ENCODE measurements at places on chromosomes 2 and 18.
A peak's percentile ranks its signal among the peaks of the same experiment; 100 is the strongest.

GRCh38 chr18:8283891-8284585 lies 325.2 kb upstream of the RAB12 start:
- DNase-seq: no peak

DNA sequence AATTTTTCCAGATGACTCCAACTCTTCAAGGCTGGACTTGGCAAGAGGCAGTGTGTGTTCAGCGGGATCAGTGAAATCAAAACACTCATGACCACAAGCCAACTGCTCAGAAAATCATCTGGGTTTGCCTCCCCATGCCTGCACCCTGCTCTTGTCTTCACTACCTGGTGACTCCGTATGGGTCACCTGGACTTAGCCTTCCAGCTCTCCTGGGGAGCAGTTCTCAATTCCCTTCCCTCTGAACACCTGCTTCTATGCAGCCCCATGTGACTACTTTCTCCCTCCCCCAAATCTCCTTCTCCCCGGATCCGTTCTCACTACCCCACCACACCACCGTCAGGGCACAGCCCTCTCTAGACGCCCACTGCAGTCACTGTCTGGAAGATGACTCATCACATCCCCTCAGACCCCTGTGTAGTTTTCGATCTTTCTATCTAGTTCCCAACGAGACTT lies 130.2 kb upstream of the ID2 start:
- peak; percentile 25 for DNase-seq

- no peak for DNase-seq
Measured at GRCh38 chr2:229675569-229675968, 38.8 kb downstream of the DNER start.

DNA sequence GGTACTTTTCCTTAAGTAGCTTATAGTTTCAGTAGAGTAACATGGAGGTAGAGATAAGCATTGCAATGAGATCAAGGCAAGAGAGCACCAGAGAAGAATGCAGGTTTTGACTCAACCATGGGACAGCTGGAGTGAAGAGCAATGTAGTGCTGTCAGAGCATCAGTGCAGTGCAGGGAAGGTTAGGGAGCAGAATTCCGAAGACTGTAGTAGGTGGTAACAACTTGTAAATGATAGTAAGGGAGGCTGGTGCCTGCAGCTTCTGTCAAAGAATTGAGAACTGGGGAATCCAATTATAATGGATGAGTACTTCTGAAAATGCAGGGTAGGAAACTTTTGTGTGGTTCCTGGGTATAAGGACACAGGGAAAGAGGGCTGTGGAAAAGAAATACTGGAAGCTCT lies 183.2 kb downstream of the KCNS3 start:
- no peak for DNase-seq

GRCh38 chr18:59075923-59076322 lies 63.8 kb upstream of the SEC11C start:
- no peak for DNase-seq

DNA sequence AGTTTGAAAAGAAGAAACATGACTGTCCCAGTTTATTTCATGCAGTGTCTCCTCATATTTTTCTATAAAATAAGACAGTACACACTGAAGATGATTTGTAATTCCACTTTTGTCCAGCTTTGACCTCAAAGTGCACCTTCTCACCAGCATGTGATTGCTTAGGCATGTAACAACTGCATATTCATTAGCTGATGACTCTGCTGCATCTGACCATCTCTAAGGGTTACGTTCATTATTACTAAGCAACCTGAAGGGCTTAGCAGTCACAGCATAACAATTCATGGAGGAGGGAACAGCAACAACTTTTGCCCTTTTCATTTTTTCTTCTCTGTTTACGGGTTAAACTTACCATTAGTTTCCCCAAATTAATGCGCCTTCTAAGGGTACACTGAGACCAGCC lies 330.6 kb upstream of the PIK3C3 start:
- no peak for DNase-seq

- peak; percentile 29 for DNase-seq
Measured at GRCh38 chr2:231621051-231621879, 28.6 kb downstream of the TEX44 start.

DNA sequence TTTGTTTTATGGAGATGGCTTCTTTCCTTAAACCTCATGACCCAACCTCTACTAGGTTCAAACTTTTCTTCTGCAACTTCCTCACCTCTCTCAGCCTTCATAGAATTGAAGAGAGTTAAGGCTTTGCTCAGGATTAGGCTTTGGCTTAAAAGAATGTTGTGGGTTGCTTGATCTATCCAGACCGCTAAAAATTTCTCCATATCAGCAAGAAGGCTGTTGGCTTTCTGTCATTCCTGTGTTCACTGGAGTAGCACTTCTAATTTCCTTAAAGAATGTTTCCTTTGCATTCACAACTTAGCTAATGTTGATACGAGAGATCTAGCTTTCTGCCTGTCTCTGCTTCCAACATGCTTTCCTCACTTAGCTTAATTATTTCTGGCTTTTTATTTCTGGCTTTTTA lies 58.1 kb upstream of the KYNU start:
- no peak for DNase-seq

- no peak for DNase-seq
Measured at GRCh38 chr2:147026664-147027295, 818.0 kb upstream of the ACVR2A start.

DNA sequence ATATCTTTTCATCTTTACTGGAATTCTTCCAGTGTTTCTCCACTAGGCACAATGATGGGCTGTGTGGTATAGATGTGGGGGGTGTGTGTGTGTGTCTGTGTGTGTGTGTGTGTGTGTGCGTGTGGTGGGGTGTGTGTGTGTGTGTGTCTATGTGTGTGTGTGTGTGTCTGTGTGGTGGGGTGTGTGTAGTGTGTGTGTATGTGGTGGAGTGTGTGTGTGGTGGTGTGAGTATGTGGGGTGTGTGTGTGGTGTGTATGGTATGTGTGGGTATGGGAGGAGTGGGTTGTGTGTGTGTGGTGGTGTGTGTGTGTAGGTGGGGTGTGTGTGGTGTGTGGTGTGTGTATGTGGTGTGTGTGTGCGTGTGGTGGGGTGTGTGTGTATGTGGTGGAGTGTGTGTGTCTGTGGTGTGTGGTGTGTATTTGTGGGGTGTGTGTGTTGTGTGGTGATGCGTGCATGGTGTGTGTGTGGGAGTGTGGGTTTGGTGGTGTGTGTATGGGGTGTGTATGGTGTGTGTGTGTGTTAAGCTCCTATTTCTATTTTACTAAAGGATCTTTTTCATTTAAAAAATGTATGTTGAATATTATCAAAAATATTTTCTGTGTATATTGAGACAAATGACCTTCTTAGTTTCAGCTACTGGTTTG lies 84.2 kb downstream of the IRS1 start:
- DNase-seq: no peak

- no peak for DNase-seq
Measured at GRCh38 chr2:228469721-228470120, 288.2 kb upstream of the SPHKAP start.

DNA sequence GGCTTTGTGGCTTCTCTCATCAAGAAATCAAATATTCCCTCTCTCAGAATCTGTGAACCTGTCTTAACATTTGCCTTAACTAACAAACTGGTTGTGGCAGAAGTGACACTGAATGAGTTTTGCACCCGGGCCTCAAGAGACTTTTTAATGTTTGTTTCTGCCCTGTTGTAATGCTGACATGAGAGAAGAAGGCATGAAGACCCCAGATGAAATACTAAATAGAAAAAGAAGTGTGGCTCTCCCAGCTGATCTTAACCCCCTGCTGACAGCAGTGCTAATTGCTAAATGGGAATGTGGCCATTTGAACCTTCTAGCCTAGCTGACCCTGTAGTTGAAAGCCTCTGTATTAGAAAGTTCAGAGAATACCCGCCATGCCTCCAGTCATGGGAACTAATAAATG lies 261.2 kb downstream of the CTNNA2 start:
- DNase-seq: no peak

- no peak for DNase-seq
Measured at GRCh38 chr2:30798536-30798991, 8.7 kb downstream of the CAPN13 start.

DNA sequence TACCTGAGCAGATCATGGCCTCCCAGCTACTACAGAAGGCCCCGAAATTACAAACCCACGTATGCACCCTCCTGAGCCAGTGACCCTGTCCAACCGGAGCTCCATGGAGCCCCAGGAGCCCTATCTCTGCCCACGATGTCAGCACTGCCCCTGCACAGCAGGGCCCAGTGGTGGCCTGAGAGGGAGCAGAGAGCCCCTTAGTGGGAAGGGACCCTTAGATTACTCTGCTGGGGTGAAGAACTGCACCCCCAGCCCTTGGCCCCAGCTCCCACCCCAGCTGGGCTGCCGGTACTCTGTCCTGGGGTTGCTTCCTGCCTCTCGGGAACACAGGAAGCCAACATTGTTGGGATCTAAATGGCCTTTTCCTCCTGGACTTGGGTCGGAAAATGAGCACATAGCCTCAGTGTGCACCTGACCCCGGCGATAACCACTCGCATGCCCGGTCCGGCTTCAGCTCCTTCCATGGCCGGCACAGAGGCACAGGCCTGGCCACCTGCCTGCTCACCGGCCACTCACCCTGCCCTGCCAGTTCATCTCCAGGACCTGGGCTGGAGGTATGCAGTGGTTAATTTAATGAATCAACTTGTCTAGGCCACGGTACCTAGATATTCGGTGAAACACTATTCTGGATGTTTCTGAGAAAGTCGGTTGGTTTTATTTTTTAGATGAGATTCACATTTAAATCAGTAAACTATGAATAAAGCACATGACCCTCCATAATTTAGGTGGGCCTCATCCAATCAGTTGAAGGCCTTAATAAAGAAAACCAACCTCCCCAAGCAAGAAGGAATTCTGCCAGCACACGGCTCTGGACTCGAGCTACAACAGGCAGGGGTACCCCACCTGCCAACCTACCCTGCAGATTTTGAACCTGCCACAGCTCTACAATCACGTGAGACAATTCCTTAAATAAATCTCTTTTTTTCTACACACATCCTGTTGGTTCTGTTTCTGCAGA lies 19.2 kb downstream of the TNS1 start:
- DNase-seq: no peak

GRCh38 chr18:23953984-23954383 lies 60.6 kb upstream of the TTC39C start:
- no peak for DNase-seq

DNA sequence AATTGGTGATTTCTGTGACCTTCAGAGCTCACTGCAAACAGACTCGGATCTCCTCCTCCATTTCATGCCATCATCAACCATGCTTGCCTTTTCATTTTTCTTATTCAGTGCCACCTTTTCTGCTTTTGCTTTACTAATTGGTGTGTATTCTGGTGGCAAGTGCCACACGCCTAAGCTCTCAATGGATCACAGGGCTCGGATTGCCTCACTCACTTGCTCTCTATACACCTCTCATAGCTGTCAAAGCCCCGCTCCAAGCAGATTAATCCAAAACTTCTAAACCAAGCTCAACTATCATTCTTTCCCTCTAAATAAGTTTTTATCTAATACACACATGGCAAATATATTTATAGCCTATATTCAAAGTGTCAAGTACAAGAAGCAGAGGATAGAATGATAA lies 86.4 kb downstream of the PLEKHM3 start:
- DNase-seq: no peak

GRCh38 chr2:134745023-134745422 lies 26.2 kb upstream of the TMEM163 start:
- DNase-seq: no peak

GRCh38 chr18:63763831-63764600 lies 11.2 kb upstream of the SERPINB7 start:
- no peak for DNase-seq

GRCh38 chr2:46559261-46559660 lies 79.9 kb downstream of the TMEM247 start:
- no peak for DNase-seq

DNA sequence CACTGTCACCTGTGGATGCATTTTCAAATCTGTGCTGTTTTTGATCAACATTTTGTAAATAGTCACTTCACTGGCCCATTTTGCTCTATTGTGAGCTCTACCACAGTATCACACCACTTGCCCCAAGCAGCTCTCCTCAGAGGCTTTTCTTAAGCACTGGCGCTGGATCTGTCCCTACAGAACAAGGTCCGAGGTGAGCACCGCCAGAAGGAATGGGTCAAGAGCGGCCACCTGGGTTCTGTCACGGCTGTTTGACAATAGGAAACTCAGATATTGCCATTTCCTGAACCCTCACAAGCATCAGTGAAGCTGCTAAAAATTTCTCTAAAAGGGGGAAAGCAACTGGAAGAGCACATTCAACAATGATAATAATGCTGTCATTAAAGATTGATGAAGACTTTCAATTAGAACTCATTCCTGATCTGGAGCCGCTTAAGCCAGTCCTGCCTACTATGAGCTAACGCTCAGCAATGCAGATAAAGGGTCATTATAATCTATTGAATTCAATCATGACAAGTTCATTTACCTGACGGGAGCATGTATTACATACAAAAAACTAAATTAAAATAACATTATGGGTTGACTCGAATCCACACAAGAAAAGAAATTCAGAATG lies 514.0 kb downstream of the GALR1 start:
- no peak for DNase-seq

GRCh38 chr2:229202646-229203045 lies 68.4 kb downstream of the PID1 start:
- DNase-seq: no peak

DNA sequence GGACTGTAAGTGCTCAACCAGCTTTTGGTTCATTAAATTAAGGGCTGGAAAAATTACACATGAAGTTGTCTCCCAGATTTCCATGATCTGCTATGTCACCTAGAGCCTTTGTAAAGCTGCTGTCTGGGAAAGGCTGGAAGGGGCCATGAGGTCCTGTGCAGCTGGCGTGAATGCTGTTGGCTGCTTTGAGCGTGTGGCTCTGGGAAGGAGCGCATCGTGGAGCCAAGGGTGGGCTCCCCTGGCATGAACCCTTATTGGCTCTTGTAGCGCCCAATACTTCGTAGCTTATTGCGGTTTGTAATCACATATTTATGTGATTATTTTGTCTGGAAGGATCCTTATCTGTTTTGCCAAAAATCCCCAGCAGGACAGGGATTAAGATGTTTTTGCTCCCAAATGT lies 70.5 kb upstream of the LMAN1 start:
- DNase-seq: no peak

Data from CD4-positive, alpha-beta T cell treated with Interleukin-10 for 1 hour (primary cell).